Bone marrow (tissue), 2 donors: ENCODE measurements at places on chromosomes 16 and 17.

DNA sequence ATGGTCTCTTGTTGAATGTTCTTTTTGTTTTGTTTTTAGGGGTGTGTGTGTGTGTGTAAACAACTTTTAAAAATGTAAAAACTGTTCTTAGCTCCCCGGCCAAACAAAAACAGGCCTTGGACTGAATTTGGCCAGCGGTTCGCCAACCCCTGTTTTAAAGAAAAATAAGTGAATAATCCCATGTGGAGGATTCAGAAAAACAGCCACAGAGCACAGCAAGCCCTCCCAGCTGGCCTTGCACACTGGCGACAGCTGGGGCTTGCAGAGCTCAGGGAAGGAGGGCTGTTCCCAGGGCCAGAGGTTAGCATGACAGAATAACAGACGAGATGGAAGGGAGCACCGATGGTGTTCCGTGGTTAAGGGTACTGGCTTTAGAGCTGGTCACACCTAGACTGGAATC, 39.0 kb downstream of the EMP2 start:
- no peak for DNase-seq

DNA sequence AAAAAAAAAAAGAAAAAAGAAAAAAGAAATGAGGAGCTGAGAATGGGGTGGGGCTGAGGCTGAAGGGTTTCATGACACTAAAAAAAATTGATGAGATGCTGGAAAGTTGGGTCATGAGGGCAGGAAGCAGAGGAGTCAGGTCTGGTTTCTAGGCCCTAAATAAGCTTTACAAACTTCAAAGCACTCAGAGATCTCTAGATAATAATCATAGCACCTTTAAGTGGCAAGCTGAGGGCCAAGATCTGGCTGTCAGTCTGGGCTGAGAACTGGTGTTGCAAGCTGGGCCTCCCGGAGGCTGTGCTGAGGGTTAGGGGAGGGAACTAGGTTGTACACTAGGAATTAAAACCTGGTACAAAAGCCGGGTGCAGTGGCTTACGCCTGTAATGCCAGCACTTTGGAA, 6.4 kb downstream of the ZNF764 start:
- no peak for DNase-seq

GRCh38 chr17:841313-841712, 59.2 kb downstream of the MRM3 start:
- DNase-seq, result no peak

GRCh38 chr17:42531455-42532354, 4.3 kb upstream of the NAGLU start:
- peak; percentile 13 for DNase-seq

GRCh38 chr16:7964744-7965143, 625.6 kb downstream of the TMEM114 start:
- no peak for DNase-seq

DNA sequence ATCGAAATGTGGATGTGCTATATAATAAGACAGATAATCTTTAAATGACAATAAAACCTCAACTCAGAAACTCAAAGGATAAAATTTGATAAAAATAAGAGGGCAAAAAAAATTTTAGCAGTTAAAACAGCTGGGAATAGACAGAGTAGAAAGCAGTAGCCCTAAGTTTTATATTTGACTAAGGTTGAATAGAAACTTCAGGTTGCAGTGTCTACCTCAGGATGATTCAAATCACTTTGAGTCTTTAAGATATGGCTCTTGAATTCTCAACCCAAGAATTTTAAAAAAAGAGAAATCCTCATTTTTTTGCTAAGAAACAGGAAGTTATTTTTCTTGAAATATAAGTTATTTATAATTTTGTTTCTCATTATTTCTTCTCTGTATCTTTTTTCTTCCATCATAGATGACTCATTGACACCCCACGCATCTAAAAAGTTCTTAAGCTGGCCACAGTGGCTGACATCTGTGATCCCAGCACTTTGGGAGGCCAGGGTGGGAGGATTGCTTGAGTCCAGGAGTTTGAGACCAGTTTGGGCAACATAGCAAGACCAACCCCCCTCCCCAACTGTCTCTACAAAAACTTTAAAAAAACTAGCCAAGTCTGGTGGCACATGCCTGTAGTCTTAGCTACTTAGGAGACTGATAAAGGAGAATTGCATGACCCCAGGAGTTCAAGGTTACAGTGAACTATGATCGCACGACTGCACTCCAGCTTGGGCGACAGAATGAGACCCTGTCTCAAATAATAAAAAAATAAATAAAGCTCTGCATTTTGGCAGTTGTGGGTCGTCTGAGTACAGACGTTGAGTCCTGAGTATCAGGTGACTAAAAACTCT, 23.9 kb downstream of the NFAT5 start:
- no peak for DNase-seq

- DNase-seq, result no peak
Observed at GRCh38 chr16:87740909-87741424, 24.8 kb downstream of the KLHDC4 start.

DNA sequence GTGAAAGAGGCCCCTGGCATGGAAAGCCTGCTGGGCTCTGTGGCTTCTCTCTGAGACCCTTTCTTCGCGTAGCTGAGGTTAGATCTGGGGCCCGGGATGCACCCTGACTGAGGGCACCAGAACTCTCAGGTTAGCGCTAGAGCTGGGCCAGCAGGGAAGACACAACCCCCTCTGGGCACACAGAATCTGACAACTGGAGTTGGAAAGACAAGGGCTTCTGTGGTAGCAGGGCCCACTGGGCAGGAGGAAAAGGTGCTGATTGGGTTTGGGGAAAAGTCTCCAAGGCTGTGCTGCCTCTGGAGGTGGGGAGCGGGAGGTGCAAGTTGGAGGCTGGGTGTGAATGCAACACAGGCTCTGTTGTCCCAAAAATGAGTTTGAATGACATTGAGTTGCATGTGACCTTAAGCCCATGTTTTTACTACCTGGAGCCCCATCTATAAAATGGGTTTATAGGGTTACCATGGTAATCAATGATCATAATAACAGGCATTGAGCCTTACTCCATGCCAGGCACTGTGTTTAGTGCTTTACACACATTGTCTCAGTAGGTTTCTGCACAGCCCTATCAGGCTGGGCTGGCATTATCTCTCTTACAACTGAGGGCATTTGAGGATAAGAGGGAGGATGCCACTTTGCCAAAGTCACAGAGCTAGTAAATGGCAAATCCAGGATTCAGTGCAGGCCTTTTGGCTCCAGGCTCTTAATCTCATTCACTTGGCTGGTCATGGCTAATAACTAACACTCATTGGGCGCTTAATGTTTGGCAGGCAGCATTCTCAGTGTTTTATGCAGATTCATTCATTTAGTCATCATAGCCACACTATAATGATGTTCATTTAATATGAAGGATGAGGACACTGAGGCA, 9.5 kb upstream of the IGFBP4 start:
- no peak for DNase-seq

DNA sequence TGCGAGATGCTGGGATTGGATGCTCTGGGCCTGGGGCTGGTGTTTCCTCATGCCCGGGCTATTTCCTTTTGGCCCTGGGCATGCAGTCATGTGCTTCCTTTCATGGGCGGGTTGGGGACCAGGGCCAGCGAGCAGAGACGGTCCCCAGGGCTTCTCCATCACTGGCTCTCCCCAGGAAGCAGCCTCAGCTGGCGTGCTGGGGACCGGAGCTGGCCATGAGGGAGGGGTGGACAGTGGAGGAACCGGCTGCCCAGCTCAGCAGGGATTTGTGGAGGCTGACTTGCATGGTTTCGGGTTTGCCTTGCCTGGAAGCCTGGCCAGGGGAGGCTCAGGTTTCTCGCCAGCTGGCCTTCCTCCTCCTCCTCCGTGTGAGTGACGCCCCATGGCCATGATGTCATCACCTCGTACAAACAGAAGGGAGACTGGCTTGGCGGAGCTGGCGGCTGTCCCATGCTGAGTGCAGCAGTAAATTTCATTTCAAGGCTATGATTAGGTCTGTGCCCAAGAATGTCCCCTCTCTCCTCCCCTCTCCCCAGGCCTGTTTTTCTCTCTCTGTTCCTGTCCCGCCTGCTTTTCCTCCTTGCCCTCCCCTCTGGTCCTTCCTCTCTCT, 8.9 kb upstream of the TIMP2 start:
- no peak for DNase-seq

DNA sequence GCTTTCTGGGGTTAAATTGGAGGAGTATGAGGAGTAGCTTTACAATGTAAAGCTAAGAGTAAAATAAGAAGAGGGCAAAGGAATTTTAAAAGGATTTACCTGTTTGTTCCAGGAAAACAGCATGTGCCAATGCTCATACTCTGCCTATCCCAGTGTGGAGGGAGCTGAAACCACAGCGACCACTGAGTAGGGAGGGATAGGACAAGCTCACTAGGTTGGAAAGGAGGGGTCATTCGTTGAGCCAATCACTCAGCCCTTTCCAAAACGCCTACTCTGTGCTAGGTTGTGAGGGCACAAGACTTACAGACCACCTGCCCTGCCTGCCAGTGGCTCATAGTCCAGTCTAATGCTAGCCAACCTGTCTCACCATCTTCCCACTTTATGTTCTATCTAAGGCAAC, 1.1 kb upstream of the DNAJC7 start:
- DNase-seq, result no peak

DNA sequence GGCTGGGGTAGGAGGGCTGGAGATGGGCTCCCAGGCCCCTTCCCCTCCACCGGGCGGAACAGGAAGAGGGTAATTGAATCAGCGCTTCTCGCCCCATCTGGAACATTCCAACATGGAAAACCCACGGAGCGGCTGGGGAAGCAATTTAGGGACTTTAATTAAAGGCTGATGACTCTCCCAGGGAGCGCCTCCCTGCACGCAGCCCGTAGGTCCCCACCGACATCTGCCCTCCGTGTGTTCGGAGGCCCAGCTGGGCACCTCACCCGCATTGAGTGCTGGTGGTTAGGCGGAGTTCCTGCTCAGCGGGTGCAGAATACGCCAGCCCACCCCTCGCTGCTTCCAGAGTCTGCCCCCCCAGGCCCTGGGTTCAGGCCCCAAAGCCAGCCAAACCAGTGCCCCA, 10.0 kb downstream of the HS3ST6 start:
- DNase-seq, result no peak

- peak; percentile 22 for DNase-seq
Observed at GRCh38 chr17:2023692-2024571, 1.2 kb downstream of the RTN4RL1 start.

DNA sequence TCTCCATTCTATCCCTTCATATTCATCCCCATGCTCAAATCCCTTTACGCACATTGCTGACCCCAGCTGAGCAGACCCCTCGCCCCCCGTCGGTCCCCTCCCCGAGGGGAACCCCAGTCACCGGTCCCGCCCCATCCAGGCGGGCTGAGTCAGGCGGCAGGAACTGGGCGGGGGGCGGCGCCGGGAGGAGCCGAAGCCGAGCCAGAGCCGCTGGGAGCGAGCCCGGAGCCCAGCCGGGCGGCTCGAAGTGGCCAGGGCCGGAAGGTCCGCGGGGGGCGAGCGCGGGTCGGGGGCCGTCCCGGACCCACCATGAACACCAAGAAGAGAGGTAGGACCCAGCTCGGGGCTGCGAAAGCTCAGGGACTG, 8.6 kb downstream of the RIPOR1 start:
- DNase-seq, result no peak

DNA sequence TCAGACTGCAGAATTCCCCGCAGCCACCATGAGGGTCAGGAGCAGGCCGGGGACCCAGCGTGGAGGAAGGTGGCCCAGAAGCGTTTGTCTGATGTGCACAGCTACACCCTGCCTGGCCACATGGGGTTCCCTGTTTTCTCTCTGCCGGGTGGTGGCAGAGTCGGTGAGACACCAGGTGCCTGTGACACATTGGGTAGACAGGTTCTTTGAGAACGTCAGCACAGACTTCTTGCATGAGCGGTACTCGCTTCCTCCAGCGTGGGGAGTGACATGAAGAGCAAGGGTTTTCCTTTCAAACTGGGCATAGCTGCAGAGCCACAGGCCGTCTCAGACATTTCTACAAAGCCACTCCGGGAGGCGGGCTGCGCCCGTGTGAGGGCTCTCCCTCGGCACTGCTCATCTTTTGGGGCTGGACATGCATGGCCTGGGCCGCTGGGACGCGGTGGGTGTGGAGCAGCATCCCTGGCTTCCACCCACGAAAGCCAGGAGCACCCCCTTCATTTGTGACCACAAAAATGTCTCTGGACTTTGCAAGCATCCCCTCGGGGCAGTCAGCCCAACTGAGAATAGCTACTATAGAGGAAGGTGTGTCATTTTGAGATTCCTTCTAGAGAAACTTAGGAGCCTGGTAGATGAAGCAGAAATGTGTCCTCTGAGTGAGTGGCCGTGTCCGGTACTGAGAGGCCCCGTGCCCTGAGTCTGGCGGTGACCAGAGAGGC, 26.0 kb downstream of the NME3 start:
- DNase-seq, result no peak

- no peak for DNase-seq
Observed at GRCh38 chr16:30985401-30986128, 558 bp downstream of the HSD3B7 start.

- DNase-seq, result no peak
Observed at GRCh38 chr16:79284766-79285165, 315.8 kb downstream of the MAF start.

DNA sequence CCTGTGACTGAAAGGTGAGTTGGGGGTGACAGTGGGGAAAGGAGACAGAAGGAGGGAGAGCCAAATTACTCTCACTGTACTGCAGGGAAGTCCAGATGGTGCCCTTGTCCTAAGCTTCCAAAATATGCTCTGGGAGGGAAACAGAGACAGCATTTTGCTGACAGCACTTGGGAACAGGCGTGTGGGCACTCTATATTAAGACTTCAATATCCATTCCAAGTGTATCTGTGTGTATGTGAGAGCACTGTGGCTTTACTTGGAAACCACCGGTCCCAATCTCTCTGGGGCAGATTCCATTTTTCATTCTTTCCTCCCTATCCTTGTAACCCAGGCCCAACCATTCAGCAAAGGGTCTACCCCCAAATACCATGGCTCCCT, 407.3 kb downstream of the UTP18 start:
- no peak for DNase-seq

DNA sequence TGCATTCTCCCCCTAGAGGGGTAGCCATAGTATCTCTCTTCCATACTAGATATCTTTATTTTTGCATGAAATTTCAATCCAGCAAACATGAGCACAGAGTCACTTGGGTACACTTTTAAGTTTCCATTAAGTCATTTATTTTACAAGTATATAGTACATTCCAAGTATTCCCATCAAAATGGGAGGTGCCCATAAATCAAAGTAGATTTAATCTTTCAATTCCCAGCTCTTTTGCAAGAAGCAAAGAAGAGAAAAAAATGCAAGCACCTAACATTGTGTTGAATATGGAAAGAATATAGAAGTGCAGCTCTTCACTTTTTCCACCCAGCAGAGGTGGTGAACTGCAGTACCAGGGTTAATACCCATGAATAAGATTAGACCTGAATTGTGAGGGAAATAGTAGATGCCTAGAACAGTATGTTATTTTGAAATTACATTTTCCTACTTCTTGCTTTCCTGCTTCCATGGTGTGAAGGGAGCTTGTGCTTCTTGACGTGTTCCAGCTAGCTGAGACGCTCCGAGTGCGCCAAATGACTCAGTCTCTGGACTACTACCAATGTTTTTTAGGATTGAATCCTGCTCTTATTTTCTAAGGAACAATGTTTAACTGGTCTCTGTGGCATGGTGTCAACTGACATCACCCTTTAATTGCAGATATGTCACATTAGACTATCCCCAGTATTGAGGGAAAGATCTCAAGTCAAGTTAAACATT, 151.1 kb upstream of the MAF start:
- DNase-seq, result no peak

GRCh38 chr16:67190041-67190440, at the start of gene EXOC3L1:
EXOC3L1 (minus strand) TSS chr16:67190136; CDS start chr16:67189676, 460 bp downstream.
- no peak for DNase-seq

GRCh38 chr16:88785106-88785924, at the start of gene PIEZO1:
PIEZO1 (minus strand) TSS chr16:88785220; CDS start chr16:88784964, 256 bp downstream.
- peak; percentile 61 for DNase-seq

GRCh38 chr16:89910717-89911354, 7.8 kb upstream of the MC1R start:
- DNase-seq, result no peak

- no peak for DNase-seq
Observed at GRCh38 chr16:19488213-19488640, 33.7 kb downstream of the GDE1 start.

- DNase-seq, result no peak
Observed at GRCh38 chr16:2973093-2973492, 3.9 kb downstream of the PAQR4 start.
